Cerebellar nuclear complex (tissue), 1 donor: ENCODE measurements at places on chromosomes 3 and 15.

- DNase-seq, result no peak
Observed at GRCh38 chr15:35182841-35183479, 97.9 kb upstream of the NANOGP8 start.

- no peak for DNase-seq
Observed at GRCh38 chr3:62228467-62228866, 144.9 kb downstream of the FEZF2 start.

GRCh38 chr15:56919609-56920366 is 1.3 kb downstream of the TCF12 start:
- DNase-seq, result no peak

GRCh38 chr3:157493627-157494550 is 9.3 kb downstream of the VEPH1 start:
- no peak for DNase-seq

DNA sequence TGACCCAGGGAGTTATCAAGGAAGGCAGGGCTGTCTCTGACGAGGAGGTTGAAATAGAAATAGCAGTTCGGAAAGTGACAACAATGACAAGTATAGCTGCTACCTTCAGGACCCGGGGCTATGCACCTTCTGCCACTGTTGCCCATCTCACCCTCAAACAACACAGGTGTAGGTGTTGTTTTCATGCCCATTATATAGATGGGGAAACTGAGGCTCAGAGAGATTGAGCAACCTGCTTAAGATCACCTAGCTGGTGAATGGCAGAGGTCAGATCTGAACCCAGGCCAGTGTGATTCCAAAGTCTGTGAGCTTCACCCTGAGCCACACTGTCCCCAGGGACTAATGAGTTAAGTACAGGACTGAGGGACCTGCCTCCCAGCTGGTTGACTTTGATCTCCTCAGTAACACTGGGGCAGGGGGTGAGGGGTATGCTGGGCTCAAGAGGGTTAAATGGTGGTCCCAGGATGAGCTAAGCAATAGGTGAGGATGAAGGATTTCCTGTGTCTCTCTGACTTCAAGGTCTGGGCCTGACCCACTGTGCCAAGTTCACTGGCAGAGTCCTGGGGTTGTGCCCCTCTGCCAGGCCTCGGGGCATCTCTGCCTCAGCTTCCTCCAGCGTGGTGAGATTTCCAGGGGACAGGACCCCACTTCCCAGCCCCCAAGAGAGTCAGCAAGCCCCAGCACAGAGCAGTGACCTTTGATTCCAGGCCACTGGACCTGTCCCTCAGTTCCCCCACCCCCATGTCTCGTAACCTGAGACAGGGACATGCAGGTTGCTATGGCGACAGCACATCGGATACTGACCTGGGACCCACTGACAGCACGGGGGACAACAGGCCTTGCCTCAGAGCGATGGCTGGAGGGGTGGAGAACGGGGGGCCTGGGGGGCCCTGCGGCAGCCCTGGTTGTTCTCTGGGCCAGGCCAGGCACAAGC is 35.0 kb downstream of the ATP2B2 start:
- no peak for DNase-seq
